ENCODE measurements at places on chromosomes 13 and 19.

- DNase-seq = no peak
Observed at GRCh38 chr13:45331123-45331619, 9.8 kb downstream of the TPT1 start.

- no peak for DNase-seq
Observed at GRCh38 chr13:48222358-48223301, 10.4 kb upstream of the ITM2B start.

DNA sequence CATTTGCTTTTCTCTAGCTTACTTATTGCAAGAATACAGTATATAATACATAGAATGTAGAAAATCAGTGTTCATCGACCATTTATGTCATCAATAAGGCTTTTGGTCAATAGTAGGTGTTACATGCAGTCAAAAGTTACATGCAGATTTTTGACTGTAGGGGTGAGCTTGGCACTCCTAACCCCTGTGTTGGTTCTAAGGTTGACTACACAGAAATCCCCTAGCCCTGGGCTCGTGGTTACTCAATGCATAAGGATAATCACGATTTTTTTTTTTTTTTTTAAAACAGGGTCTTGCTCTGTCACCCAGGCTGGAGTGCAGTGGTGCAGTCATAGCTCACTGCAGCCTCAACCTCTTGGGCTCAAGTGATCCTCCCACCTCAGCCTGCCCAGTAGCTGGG, 4.0 kb upstream of the NWD1 start:
- no peak for DNase-seq

DNA sequence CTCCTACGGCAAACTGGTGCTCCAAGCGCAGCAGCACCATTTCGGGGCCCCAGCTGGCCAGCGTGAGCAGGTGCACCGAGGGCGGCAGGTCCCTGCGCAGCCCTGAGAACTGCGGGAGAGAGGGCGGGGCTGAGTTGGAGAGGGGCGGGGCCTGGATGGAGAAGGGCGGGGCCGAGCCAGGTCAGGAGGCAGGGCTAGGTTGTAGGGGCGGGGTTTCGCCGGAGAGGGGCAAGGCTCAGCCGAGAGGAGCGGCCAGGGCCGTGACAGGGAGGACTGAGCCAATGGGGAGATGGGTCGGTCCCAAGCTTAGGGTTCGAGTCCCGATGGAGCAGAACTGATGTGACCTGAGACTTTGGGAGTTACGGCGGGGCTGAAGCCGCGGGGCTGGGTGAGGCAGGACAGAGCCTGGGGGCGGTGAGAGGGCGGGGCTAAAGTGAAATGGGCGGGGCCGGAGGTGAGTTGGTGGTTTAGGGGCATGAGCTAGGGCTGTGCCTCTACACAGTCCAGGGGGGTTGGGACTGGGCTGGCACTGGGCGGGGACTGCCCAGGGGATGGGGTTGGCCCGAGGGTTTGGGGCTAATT, 19.0 kb downstream of the MAN2B1 start:
- DNase-seq = no peak

DNA sequence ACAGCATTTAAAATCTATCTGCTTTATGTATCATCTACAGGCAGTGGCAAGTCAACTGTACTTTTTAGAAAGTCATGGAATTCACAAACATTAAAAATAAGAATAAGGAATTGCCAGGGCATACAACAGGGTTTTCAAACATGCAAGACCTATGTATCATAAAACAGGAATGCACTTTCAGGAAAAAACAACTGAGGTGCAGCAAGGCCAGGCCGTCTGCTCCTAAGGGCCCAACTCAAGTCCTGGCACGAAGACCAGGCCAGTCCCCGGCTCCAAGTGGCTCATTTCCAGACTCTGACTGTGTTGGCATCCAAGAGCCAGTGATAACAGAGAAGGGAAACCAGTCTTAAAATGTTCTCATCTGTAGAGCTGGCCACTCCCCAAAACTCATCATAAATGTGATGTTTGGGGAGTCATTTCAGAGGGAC, 7.1 kb downstream of the RFX2 start:
- no peak for DNase-seq

- DNase-seq = no peak
Observed at GRCh38 chr13:82447416-82448077, 1434.7 kb downstream of the SLITRK1 start.

DNA sequence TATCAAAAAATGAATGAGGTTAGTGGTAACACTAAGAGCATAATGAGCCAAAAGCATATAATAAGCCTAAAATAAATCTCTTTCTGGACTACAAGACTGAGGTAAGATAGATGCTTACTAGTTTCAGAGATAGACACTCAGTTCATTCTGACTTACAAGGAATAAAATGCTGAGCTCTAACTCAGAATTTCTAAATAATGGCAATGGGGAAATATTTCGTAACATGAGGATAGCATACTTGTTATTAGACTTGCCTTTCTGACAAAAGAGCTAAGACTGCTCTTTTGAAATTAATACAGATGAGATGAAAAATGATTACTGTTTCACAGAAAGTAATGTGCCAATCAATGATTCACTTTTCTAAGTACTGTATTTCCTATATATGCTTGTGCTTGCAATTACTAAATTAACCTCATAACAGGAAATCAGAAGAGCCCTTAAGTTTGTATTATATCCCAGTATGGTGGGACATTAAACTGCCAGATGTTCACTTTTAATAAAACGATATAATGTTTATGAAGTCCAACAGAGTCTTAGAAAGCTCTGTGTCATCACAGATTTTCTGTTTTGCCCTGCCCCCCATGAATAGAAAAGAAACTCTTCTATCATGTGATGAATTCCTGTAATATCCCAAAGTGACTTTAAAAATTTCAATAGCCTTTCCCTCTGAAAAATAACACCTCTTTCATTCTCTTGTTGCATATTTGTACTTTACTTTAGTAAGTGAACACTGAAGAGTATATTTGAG, 2771.0 kb upstream of the PCDH20 start:
- no peak for DNase-seq

GRCh38 chr19:10288662-10289166, 1.0 kb upstream of the ICAM5 start:
- peak; percentile 92 for DNase-seq

DNA sequence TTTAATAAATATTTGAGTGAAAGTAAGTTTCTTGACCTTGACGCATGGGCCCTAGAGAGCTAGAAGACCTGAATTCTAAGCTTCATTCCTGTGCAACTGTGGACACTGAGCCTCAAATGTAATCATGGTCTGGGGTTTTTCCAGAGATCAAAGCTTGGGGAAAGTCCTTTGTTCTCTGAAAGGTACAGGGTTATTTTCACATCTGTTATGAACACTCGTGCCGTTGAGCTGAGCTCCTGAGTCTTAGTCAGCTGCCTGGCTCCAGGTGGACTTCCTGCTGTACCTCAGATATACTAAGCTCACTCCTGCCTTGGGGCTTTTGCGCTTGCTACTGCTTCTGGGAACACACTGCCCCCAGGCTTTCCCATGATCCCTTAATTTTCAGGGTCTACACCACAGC, 7.5 kb upstream of the ZBTB32 start:
- no peak for DNase-seq

DNA sequence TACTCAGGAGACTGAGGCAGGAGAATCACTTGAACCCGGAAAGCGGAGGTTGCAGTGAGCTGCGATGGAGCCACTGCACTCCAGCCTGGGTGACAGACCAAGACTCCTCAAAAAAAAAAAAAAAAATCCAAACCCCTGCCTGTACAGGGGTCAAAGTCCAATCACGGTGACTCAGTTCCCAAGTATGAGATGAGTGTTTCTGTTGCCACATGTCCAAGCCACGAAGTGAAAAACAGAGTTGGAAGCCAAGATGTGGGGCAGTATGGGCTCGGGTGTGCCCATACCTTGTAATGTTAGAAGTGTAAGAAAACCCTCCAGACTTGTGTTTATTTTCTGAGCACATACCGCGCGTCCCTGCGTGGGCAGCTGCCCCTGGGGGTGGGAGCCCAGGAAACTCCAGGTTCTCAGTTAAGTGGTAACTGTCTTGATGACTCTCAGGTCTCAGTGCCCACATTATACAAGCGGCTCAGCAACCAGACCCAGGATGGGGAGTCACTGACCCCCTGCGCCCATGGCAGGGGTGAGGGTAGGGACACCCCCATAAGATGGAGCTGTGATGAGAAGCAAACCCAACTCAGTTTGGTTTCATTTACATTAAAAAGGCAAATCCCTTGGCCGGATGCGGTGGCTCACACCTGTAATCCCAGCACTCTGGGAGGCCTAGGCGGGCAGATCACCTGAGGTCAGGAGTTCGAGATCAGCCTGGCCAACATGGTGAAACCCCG, 1.2 kb upstream of the GPX4 start:
- no peak for DNase-seq

Data from HAP-1 (cell line).